ENCODE measurements at places on chromosomes 2 and 18. TPM values are rescaled to one million over a fixed set of nuclear protein-coding genes. Genes with fewer than 3 reads are reported as not detected.

The FAM228A gene
- total RNA-seq, result 1.2 TPM

The NMUR1 gene
- total RNA-seq, result 1.2 TPM

The ICOS gene
- not detected for total RNA-seq

The LIMS3 gene
- total RNA-seq, result 2.1 TPM

The RNF152 gene
- 144 TPM for total RNA-seq

The RAB6C gene
- total RNA-seq, result 2.5 TPM

The ANKRD30B gene
- 3.9 TPM for total RNA-seq

The SCG2 gene
- total RNA-seq, result 179 TPM

The CIB4 gene
- total RNA-seq, result not detected

The KCNIP3 gene
- total RNA-seq, result 12.7 TPM

The WDCP gene
- 19.1 TPM for total RNA-seq

The ESPNL gene
- total RNA-seq, result 0.23 TPM

The ATP9B gene
- 77.3 TPM for total RNA-seq

The DTYMK gene
- 13.4 TPM for total RNA-seq

The DUSP28 gene
- total RNA-seq, result 9.5 TPM

The IGFBP2 gene
- 98.7 TPM for total RNA-seq

The RPL37A gene
- 3,287 TPM for total RNA-seq

The ZNF892 gene
- total RNA-seq, result 28.8 TPM

Measured in diencephalon (tissue), 1 donor.